ENCODE measurements at places on chromosomes 5 and 9.

DNA sequence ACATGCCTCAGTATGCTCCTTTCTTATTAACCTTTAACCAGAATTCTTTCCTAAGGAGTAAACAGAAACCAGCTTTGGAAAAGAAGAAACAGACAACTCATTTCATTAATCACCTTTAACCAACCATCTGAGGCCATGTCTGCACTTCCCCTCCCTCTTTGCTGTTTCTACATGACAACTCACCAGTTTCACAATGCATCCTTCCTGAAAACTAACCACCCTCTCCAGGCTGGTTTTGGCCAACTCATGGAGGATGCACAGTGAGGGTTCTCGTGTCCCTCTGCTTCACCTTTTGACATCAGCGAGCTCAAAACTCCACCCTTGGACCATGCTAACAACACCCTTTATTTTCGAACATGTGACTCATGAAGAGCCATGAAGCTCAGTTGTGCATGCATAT, 244.1 kb downstream of the ELAVL2 start:
- no peak for DNase-seq

- DNase-seq = no peak
Observed at GRCh38 chr9:14147738-14148137, 166.2 kb downstream of the NFIB start.

DNA sequence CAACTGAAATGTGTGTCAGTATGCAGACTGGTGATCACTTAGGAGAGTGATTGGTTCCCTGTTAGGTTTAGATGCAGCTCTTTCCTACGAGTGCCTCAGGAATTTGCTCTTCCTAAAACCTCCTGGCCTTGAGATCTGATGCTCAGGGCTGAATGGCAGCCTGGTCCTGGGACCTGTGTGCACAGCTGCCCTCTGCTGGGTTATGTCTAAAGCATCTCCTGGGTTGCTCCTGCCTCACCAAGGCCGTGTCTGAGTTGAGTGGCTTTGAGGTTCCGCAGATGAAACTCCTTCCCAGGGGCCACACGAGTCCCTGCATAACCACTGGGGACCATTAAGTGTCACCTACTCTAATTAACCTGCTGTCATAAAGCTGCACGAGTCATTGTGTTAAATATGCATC, 59.5 kb downstream of the MVB12B start:
- DNase-seq = no peak

DNA sequence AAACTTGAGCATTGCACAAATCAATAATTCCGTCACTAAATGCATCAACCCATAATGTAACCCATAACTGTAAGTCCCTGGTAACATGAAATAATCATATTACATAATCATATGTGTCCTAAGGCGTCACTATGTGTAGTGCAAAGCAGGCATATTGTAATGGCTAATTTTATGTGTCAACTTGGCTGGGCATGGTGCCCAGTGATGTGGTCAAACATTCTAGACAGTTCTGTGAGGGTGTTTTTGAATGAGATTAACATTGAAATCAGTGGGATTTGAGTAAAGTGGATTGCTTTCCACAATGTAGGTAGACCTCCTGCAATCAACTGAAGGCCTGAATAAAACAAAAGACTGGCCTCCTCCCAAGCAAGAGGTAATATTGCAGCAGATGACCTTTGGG, 794.4 kb upstream of the ACO1 start:
- DNase-seq = no peak

DNA sequence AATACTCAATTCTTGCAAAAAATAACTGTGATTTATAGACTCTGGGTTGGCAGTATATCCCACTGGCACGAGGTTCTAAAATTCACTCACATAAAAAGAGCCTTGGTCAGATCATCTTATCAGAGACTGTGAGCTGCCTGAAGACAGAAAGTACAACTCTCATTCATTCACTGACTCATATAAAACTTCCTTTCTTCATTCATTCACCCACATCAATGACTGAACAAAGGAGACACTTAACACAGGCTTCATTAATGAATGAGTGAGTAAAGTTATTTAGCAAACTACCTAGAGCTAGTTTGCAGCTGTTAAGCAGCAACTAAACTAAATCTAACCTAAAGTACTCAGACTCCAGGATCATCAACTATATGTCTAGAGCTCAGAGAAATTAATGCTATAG, 214.7 kb downstream of the DENND1A start:
- DNase-seq = no peak

- no peak for DNase-seq
Observed at GRCh38 chr9:124220946-124221451, 36.8 kb upstream of the NEK6 start.

DNA sequence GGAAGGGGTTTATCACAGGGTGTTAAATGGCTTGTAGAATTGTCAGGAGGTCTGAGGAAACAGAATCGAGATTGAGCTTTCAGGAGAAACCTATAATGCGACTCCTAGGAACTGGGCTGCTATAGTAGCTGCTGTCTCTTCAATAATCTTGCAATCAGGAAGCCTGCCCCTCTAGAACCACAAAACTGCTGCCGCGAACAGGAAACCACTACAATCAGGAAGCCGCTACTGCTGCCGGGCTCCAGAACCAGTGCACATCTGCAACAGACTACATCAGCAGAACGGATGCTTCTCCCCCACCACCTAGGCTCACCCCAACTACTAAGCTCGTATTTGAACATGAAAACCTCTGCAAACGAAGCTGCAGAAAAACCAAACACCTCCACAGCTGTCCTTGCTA, 31.6 kb downstream of the TNFSF8 start:
- DNase-seq = peak; percentile 70

DNA sequence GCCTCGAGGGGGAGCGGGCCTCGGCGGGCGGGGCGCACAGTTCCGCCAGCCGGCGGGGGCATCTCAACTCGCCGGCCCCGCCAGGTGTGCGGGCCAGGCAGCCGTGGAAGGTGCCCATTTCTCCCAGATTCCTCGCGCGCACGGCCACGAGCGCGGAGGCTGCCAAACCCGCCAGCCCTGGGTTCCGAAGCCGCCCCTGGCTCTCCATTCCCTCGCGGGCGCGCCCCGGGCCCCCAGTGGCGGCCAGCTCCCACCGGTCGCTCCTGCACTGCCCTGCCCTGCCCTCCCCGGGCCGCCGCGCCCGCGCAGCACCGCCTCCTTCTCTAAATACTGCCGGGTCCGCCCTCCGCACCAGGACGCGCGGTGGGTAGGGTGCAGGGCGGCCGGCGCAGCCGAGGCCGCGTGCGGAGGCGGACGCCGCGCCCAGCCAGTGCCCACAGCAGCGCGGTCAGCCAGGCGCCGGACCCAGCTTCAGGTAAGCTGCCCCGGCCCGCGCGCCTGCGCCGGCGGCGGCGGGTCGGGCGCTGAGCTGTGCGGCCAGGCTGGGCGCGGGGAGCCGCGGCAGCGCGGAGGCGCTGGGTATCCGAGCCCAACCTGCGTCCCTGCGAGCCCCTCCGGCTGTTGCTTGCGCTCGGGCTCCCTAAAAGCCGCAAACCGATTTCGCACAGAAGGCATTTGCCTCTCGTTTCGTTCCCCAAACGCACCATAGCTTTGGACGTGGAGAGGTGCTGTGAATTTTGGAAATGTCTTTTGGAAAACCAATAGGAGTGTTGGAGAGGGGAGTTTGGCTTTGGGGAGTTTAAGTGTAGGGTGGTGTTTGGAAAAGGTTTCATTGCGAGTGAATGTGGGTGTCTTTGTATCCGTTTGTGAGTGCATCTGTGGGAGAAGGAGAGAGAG, at the start of gene TMEM171:
Gene TMEM171 (plus strand): TSS at position 354 of the 897 bp plus-strand sequence. CDS start 2,799 bp downstream, outside the sequence.
- no peak for DNase-seq

GRCh38 chr5:68245319-68245718, 29.8 kb downstream of the PIK3R1 start:
- DNase-seq = no peak

DNA sequence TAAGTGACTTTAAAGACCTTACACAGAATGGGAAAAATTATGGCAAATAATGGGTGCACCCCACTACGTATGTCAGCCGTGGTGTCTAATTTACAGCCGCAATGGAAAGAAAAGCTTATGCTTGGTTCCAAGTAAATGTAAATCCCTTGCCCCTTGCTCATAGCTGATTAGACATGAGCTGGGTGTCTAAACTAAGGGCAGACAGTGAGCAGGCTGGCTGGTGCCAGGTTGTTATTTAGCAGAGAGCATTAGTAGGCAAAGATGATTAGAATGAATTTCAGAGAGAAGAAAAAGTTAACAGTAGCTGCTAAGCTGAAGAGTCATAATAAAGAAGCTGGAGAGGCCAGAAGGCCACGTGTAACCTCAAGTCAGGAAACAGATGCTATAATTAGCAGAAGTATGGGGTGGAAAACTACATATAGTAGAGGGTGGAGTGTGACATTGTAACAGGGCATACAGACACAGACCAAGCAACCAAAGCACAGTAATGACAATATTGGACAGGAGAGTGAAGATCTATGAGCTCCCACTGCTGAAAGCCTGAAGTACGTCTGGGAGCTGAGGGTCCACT, 257.7 kb downstream of the MCTP1 start:
- DNase-seq = no peak

DNA sequence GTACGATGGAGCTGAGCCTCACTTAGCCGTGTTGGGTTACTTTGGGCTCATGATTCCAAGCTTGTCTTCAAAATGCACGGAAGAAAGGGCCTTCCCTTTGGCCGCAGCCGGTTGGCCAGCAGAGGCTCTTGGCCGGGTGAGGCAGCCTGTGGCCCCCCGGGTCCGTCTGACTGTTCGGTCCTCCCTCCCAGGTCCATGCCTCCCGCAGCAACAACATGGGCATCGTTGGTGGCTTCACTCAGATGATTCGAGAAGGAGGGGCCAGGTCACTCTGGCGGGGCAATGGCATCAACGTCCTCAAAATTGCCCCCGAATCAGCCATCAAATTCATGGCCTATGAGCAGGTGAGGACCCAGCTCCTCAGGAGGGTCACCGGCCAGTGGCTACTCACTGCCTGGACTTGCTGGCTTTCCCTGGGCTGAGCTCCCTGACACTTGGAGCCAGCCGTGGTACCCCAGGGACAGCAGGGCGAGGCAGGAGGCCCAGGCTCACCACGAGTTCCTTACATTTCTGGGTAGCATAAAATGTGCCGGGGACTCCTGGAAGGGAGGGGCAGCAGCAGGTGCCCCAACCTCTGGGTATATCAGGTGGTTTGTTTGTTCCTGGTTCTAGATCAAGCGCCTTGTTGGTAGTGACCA, 21.9 kb downstream of the PTGES2 start:
- DNase-seq = no peak

- DNase-seq = no peak
Observed at GRCh38 chr5:19098434-19098833, 889.6 kb downstream of the CDH18 start.

- no peak for DNase-seq
Observed at GRCh38 chr5:11310158-11310557, 549.1 kb upstream of the DAP start.
